ENCODE measurements at places on chromosomes 5 and 9.

DNA sequence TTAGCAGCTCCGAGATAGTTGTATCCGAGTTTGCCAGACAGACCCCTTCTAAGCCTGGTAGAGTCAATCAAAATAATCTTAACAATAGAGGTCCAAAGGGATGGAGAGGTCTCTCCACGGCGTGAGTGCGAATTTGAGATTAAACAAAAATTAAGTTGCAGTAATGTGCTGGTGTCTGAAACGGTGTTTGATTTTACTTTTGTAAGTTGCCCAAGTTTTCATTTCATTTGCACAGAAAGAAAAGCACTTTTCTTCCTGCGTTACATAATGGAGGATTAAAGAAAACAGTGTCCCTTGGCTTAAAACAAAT lies 1.2 kb downstream of the IRX1 start:
- DNase-seq, result no peak

- no peak for DNase-seq
Observed at GRCh38 chr9:6079386-6079785, 64.0 kb upstream of the RANBP6 start.

DNA sequence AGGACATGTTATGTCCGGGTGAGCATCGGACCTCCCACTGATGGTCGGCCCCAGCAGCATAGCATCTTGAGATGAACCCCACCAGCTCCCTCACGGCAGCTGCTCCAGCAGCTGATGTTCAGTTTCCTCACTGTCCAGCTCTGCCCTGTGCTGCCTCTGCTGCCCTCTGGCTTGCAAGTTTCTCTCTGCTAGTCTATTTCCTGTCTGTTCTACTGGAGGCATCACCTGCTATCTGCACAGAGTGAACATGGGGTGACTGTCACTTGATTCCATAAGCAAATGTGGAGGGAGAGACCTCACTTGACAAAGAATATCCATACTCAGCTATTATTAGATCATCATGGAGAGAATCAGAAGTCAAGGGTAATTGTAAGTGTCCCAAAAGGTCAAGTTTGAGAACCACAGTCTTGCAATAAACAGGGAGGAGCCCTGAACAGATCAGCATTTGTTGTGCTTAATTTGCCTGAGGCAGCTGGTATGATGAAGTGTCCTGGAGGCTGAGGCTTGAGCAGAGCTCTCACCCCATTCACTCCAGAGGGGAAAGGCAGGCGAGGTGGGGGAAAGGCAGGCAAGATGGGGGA lies 702.8 kb downstream of the SEMA5A start:
- DNase-seq, result no peak

GRCh38 chr5:116564756-116565490 lies 9.7 kb downstream of the SEMA6A start:
- DNase-seq, result no peak

- no peak for DNase-seq
Observed at GRCh38 chr9:109118808-109119438, 824 bp downstream of the TMEM245 start.

DNA sequence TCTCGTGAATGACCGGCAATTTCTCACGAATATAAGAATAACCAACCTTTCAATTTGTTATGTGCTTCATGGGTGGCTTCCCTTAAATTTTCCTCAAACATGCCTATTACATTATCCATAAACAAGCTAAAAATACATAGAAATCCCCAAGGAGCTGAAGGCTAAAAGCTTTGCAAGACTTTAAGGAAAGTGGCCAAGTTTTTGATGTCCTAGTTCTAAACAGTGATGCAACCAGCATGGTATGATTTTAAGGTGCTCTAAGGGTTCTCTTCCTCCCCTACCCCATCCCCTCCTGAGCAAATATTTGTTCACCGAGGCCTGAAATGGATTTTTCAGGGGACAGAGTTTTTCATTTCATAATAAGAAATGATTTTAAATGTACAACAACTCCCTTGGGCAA lies 79.8 kb downstream of the RGS7BP start:
- no peak for DNase-seq

DNA sequence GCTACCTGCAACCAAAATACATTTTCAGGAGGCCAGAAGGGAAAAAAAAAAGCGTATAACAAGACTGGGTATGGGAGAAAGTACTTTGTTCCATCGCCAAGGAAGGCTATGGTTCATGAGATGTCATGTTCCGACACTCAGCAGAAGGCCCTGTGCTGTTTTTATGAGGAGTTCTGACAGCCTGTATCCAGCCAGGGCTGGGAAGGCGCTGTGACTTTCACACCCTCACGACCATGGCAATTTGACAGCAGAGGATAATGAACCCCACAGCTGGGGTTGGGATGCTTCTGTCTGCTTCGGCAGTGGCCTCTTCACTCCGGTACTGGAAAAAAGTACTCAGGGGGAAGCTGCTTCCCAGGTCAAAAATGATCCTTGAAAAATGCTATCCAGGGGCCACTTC lies 154.4 kb downstream of the PRELID2 start:
- no peak for DNase-seq

DNA sequence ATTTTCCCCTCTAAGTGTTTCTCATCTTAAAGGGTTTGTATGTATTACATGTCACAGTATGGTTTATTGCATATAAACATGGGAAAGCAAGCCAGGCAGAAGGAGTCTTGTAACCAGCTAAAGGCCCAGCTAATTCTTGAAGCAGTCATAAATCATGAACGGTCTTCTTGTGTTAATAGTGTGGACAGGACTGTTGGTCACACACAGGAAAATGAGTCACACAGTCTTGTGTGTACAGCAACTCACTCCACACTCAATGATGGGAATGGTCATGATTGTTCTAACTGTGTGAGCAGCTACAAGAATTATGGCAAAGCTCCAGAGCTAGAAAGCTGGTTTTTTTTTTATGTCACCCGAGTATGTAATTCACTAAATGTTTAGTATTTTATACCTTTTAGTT lies 123.9 kb downstream of the GHR start:
- DNase-seq, result no peak

- DNase-seq, result no peak
Observed at GRCh38 chr9:133120501-133121197, 391 bp downstream of the RALGDS start.

DNA sequence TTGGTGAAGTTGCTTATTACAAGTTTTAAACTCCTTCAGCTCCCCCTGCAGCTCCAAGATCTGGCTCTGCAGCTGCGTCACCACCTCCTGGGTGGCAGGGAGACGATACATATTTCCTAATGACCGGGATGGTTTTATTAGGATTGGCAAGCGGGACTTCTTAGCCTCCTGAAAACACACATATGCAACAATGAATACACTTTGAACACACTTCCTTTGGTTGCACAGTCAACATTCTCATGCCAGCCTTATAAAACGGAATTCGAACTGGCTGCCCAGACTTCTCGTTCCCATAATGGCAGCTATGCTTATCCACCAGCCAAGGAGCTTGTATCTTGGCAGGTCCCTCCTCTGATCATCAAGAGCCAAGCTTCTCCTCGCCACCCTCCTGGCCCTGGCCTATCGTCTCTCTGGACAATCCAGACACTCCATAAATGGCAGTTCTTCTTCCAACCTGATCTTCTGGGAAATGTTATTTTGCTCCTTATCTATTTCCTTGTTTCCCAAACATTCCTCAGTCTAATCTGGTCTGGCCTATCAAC lies 131.9 kb downstream of the CDK5RAP2 start:
- no peak for DNase-seq

All from effector CD4-positive, alpha-beta T cell (primary cell).